ENCODE measurements at places on chromosomes 3 and 15.

DNA sequence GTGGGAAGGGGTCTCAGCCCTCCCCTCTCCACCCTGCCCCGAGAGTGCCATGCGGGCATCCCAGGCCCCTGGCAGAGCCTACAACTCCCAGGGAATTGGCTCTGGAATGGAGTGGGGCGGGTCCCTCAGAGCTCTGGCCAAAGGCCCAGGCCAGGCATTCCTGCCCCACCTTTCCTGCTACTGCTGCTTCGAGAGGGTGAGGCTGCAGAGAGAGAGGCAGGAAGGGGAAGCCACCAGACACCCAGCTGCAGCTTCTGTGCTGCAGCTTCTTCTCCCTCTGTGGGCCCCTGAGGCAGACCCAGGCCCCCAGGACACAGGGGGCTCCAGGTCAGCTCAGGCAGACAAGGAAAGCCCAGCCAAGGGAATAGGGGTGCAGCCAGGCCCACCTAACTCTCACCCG, 2.7 kb downstream of the ALS2CL start:
- peak; percentile 16 for DNase-seq

DNA sequence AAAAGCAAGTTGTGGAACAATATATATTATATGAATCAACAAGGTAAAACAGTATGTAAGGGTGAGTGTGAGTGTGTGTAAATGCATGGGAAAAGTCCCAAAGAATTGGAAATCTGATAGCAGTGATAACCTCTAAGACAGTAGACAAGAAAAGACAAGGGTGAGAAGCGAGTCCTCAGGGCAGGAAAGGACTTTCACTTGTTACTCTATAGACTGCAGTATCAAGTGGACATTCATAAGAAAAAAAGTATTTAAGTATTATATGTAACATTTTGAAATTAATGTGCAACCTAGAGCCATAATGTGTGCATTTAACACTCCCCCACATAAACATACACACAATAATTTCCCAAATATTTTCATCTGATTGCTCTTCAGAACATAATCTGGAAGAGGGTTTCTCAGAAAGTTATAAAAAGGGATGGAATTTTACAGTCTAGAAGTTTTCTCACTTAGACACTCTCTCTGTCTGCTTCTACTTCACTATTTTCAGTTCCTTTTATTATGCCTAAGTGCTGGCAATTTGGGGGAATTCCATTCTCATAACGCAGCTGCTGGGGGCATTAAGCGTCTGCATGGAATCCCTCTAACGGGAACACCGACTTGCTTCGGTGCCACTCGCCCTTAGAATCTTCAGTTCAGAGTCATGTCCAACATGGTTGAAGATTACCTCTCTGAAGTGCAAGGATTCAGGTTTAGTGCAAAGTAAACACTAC, 50.0 kb upstream of the CDIN1 start:
- DNase-seq: no peak

- DNase-seq: no peak
Observed at GRCh38 chr15:83365370-83365938, 81.0 kb upstream of the BNC1 start.

DNA sequence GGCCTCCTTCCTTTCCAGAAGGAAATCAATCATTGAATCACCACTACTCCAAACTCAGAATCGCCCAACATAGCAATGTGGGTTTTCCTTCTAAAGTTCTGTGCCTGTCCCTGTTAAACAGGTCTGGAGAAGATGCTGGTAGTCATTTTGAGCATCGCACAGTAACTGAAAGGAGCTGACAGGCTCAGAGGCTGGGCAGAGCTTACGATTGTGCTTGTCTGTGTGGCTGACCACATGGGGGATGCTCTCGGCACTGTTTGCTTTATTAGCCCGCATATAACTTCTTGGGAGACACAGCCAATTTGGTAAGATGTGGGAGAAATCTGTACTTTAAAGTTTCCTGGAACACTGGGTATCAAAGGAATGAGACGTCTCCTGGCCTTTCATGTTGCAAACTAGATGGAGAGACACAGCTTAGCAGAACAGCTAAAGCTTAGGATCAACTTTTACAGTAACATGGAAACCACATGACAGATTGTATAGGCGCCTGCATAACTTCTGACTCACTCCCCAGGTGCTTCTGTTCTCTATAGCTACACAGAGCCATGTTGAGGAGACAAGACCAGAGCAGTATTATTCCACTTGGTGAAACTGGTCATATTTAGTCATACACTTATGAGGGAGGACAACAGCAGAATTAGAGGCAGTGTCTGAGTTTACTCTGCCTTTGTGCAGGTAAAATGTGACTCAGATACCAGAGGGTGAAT, 374.1 kb downstream of the RORA start:
- DNase-seq: no peak

- DNase-seq: no peak
Observed at GRCh38 chr3:27720899-27721716, 1.0 kb downstream of the EOMES start.

DNA sequence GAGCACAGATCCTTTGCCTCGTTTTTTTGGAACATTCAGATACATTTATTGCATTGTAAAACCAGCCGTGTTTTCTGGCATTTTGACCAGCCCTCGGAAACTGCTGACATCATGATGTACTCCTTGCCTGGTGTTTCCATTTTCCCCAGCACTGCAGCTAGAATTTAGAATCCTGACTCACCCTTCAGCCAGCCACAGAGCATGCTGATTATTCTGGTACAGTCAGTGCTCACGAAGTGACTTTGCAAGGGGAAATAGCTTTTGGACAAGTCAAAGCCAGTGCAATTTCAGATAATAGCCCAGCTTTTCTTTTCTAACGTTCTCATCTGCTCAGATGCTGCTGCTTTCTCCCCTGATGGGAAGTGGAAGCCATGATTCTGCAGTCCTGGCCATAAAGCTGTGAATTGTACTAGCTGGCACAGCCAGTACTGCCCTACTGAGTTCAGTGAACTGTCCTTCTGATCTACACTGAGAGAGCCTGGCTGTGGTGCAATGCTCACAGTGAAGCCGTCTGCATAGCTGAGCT, 12.1 kb upstream of the CNBP start:
- DNase-seq: peak; percentile 56

DNA sequence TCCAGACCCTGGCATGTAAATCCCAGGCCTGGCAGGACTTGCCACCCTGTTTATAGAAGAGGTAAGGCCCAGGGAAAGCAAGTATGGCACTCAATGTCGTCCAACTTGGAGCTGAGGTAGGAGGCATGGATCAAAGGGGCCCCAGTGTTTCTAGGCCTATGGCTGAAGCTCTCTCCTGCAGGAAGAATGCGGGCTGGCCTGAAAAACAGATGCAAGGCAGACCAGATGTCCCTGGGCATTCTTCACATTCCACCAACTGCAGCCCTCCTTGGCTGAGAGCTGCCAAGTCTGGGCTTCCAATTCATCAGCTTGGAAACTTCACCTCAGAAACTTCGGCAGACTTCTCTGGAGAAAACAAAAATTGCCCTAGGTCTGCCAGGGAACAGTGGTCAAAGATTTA, 22.2 kb downstream of the MESD start:
- DNase-seq: no peak
